ENCODE measurements at places on chromosomes 3 and 15. TPM values are rescaled to one million over a fixed set of nuclear protein-coding genes. Genes with fewer than 3 reads are reported as not detected.

MTFMT gene
- 11.2 TPM for polyA plus RNA-seq

OXTR gene
- 8.0 TPM for polyA plus RNA-seq

NR1I2 gene
- 0.34 TPM for polyA plus RNA-seq

C15orf62 gene
- polyA plus RNA-seq: 0.98 TPM

LRRC15 gene
- polyA plus RNA-seq: 0.07 TPM

CYP8B1 gene
- 0.03 TPM for polyA plus RNA-seq

CCDC191 gene
- polyA plus RNA-seq: 2.1 TPM

GOLGA6L7 gene
- not detected for polyA plus RNA-seq

KLHL6 gene
- polyA plus RNA-seq: 1.1 TPM

DZIP3 gene
- polyA plus RNA-seq: 18.7 TPM

ROPN1 gene
- polyA plus RNA-seq: not detected

SSUH2 gene
- 3.0 TPM for polyA plus RNA-seq

AGBL1 gene
- polyA plus RNA-seq: 17.6 TPM

EFHB gene
- not detected for polyA plus RNA-seq

RBMS3 gene
- 37.1 TPM for polyA plus RNA-seq

- DNase-seq: no peak
Measured at GRCh38 chr3:135487261-135487660, 478.3 kb upstream of the PPP2R3A start.

- DNase-seq: no peak
Measured at GRCh38 chr3:105876780-105877327, 8.0 kb upstream of the CBLB start.

DNA sequence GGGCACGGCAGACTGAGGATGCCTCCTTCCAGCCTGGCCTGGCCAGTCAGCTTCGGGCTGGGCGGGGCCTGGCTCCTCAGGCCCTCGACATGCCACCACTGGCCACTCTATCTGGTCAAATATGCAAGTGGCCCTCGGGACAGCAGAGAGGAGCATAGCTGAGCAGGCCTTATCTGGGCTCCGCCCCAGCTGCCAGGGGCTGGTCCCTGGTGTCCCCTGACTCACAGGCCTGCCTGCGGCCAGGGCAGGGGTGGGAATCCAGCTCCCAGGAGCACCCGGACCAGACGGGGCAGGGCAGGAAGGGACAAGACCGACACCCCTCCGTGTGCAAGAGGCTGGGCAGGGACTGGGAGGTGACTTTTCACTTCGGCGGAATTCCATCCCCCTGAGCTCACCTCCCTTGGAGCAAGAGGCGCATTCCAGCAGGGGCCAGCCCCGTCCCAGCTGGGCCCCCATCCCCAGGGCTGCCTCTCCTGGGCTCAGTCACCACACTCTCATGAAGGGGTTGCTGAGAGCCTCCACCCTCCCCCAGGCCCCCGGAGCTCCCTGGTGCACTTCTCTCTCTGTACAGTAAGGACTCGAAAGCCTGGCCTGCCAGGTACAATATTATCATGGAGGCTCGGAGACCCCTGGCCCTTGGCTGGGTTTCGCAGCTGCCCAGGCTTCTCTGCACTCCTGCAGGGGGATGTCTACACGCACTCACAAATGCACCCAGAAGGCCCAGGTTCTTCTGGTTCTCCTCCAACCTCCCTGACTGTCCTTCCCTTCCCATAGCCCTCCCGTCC, 29.5 kb downstream of the WNT7A start:
- DNase-seq: no peak

- no peak for DNase-seq
Measured at GRCh38 chr3:69560818-69561217, 174.9 kb upstream of the FRMD4B start.

GRCh38 chr3:49296781-49297411, 19.9 kb upstream of the C3orf62 start:
- DNase-seq: no peak

- DNase-seq: no peak
Measured at GRCh38 chr15:29382862-29383261, 113.2 kb upstream of the NSMCE3 start.

DNA sequence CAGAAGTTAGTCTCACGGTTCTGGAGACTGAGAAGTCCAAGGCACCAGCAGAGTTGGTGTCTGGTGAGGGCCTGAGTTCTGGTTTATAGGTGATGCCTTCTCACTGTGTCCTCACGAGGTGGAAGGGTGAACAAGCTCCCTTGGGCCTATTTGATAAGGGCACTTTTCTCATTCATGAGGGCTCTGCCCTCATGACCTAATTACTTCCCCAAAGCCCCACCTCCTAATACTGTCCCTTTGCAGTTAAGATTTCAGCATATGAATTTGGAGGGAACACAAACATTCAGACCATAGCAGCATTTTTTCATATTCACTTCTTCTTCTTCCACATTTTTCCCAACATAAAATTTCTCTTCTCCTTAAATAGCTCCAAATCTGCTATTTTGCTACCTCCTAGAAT, 41.5 kb downstream of the TMEM41A start:
- no peak for DNase-seq

DNA sequence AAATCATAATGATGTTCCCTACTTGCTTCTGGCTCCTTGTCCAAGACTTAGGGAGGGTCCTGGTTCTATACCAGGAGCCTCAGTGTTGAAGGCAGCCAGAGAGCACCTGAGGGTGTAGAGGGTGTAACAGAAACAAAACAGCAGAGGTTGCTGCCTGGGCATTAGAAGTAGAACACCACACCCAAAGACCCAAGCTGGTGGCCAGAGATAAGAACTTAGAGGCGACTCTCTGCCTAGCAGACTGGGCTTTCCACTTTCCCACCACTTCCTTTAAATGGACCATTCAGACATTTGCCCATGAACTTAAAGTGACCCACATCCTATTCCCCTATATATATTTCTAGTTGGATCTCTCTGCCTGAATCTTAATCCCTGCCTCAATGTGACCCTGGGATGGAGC, 189.8 kb downstream of the KLF13 start:
- DNase-seq: no peak

GRCh38 chr3:140273542-140274195, 338.7 kb downstream of the CLSTN2 start:
- DNase-seq: no peak

DNA sequence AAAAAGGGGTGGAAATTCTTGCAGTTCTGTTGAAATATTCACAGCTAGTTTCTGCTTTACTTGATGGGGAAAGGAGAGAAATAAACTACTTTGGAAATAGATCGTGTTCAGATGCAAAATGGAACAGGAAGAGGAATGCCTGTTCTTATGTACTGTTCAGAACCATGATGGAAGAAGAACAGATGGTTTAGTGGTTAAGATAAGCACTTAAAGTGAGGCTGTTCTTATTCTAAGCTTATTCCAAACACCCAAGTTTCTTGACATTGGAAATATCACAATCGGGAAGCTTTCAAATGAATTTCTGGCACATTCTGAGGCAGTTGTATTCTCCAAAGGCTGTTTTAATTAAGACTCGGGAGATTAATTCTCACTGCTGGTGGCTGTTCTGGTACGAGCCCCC, 228.5 kb downstream of the LSAMP start:
- DNase-seq: no peak

GRCh38 chr3:71495708-71496472, 87.6 kb downstream of the FOXP1 start:
- DNase-seq: peak; percentile 73

DNA sequence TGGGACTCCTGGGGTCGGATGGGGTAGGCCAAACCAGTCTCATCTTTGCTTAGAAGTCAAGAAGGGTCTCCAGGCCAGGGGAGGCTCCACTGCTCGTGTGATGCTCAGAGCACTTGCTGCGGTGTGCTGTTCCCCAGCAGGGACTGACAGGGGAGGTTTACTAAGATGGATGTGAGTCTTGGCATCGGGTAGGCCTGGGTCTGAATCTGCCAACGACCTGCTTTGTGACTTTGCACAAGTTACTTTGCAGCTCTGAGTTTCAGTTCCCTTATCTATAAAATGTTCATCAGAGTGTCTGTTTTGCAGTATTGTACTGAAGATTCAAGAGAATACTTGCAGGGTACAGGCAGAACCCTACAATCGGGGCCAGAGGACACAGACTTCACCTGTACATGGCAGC, 17.3 kb upstream of the CDCP1 start:
- no peak for DNase-seq

DNA sequence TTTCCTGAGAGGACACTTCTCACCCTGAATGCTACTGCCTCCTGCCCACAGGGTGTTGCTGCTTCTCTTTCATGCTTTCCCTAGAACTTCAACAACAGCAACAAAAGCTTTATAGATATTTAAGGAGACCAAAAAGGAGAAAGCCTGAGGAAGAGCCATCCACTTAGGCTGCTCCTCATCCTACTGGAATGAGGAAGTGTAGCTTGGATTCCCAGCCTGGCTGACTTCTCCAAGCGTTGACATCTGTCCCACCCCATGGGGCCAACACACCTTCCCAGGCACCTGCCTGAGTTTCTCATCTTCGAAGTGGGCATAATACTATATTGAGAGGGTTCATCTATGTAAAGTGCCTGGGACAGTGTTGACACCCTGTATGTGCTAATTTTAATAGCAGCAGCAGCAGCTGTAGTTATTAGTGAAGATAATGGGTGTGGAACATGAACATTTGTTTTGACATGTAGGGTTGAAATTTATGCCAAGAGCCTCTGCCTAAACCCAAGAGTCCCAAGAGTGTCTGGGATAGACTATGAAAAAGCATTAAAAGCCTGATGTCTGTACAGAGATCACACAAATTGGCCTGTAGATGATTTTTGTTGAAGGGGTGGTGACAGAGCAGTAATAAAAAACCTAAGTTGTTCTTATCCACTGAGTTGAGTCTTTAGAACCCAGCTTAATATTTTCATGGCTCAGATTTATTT, 96.5 kb upstream of the PIAS1 start:
- no peak for DNase-seq

DNA sequence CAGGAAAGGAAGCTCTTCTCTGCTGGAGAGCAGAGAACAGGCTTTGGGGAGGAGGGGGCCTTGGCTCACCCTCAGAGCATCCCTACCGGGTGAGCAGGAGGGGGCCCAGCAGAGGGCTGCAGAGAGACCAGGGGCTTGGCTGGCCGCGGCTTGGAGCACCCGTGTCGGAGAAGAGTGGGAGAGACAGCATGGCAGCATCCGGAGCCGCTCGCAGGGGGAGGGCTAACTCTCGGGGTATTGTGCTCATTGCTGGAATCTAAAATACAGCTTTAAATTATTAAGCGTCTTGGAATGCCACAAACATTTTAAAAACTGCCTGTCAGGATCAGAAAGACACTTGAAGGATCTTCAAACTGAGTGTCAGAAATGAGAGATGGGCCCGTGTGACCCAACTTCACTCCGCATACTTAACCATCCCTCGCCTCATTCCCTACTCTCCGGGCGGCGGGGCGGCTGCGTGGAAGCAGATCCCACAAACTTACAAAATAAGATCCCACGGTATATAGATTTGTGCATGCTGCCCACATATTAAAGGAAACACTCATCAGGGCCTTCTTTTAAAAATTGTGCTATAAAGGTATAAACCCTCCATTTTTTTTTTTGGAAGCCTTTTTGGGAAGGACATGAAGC, 53.9 kb downstream of the EIF4E3 start:
- no peak for DNase-seq

DNA sequence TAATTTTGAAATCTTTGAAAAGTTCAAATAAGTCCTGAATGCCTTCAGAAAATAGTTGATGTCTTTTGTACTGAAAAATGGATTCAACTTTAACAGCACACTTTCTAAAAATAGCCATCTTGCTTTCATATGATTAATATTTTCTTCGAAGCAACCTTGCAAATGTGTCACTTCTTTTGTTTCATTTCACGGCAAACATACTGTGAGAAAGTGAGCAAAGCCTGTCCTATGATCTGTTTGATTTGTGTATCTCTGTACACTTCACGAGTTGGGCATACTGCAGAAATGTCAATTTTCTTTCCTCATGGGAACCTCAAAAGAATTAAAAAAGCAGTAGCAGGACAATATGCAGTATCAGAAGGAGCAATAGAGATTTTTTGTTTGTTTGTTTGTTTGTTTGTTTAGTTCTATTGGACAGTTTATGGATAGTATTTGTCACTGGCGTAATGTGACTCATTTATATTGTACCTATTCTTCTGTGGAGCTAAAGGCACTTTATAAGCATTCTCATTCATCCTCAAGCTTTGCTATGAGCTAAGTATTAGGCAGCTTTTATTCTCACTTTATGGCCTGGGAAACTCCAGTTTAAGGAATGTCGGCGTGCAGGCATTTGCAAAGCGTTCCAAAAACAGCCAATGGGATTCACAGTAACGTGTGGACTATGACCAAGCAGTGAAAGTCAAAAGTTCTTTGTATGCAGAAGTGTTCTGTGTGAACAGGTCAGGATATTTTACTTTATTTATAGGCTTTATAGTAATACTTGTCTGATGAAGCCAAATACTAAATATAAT, 572.0 kb downstream of the NAALADL2 start:
- DNase-seq: peak; percentile 78

DNA sequence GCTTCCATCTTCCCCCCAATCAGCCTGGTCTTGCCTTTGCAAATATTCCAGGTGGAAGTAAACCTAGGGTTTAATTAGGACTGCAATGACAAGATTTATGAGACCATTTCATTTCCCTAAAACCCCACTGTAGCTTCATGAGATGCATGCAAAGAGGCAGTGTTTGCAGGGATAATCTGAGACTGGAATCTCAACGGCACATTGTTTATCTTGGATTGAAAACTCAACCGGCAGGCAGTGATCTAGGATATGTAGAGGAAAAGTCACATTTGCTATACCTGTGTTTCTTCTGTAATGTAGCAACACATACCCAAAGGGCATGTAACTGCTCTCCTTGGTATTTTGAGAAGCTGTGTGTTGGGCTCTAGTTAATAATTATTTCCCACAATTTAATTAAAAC, 18.7 kb upstream of the CLSTN2 start:
- no peak for DNase-seq

DNA sequence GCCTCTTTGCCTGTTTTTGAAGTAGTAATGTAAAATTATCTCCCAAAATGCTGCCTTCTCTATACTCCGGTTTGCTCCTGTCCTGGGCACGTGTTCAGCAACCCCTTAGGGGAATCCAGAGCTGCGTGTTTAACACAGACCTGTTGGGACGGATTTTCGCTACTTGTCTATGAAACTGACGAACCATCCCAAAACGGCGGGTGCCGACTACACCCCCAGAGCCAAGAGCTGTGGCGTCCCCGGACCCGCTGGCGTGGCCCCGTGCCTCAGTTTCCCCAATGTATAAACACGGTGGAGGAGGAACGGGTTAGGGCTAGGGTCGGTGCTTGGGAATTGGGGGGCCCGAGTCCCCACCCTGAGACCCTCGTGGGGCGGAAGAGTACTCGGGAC, 473 bp downstream of the FHIT start:
- DNase-seq: peak; percentile 59

GRCh38 chr3:17110660-17111396, 226.1 kb downstream of the PLCL2 start:
- no peak for DNase-seq

- no peak for DNase-seq
Measured at GRCh38 chr15:101309436-101310160, 14.6 kb upstream of the SNRPA1 start.

GRCh38 chr3:23594066-23594465, 211.7 kb upstream of the UBE2E1 start:
- DNase-seq: no peak

DNA sequence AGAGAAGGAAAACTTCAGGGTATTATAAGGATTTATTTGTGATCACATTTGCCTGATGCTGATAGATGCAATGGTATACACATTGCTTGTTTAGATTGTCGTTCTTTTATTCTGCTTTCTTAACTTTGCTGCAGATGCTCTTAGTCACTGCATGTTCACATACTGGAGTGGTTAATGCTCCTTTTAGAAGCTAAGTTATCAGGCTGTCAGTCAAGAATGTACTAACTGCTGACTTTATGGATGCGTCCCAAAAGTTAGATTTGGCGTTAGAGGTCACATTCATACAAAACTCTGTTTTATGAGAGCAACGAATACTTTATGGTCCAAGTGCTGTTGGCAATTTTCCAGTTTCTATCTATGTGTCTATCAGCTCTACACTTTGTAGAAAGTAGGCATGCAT, 160.7 kb downstream of the BBX start:
- no peak for DNase-seq
